ENCODE measurements at places on chromosomes 7 and 10.

DNA sequence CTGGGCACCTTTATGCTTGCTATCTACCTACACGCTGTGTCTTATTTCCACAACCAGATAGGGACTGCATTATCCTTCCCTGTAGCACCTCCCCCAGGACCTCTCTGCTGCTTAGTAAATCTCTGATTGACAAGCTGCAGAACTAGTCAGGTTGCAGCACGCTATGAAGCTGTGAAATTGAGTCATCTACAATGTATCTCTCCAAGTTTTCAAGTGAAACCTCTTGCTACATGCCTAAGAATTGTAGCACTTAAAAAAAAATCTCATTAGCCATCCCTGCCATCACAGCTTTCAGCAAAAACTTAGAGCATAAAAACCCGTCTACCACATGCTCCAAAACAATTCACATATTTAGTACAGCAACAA is 69.7 kb upstream of the FGFR2 start:
- no peak for DNase-seq

GRCh38 chr7:46207931-46208634 is 287.0 kb upstream of the IGFBP3 start:
- no peak for DNase-seq

- DNase-seq: no peak
Measured at GRCh38 chr7:1706381-1706720, 36.3 kb downstream of the ELFN1 start.

DNA sequence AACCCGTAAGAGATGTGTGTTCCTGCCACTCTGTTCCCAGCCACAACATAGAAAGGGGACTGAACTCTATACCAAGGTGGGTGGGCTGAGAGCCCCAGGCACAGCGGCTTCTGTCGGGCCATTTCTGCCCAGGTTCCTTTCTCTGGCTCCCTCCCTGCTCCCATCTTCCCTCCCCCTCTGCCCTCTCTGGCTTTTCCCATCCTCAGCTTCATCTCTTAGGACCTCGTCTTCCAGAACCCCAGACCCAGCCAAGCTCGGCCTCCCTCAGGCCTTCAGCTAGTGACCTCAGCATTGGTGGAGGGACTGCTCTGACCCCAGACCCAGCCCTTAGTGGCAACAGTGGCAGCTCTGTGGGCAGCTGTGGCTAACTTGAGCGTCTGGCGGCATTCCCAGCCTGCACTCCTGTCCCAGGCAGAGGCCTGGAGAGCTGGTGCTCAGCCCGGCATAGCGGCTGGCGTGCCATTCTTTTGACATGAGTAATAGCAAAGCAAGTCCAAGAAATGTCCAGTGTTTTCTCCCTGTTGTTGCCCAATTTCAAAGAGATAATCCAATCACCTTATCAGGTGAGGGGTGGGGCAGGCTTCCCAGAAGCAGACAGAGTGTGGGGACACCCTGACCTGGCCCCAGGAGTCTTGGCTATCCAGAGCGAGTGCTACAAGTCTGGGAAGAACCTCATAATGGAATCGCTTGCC is 15.9 kb downstream of the PTPRE start:
- no peak for DNase-seq
